ENCODE measurements at places on chromosomes 11 and 22.

DNA sequence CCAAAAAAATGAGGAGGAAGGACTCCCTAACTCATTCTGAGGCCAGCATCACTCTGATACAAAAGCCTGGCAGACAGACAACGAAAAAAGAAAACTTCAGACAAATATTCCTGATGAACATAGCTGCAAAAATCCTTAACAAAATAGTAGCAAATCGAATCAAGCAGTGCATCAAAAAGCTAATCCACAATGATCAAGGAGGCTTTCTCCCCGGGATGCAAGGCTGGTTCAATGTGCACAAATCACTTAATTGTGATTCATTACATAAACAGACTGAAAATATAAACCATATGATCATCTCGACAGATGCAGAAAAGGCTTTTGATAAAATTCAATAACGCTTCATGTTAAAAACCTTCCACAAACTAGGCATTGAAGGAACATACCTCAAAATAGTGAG lies 16.4 kb downstream of the MTMR2 start:
- DNase-seq, result no peak

DNA sequence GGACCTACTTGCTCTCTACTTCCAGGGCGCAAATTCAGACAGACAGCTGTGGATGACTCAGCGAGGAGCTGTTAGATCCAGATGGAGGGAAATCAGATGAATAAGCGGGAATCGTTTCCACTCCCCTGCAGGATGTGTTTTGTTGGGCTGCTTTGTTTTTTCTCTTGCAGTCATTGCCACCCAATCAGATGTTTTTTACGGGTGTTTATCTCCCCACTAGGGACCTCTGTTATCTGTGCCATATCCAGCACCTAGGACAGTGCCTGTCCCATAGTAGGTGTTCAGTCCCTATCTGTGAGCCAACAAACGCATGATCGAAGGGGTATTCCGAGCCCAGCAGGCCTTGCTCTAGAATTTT lies 51.1 kb upstream of the PARVG start:
- no peak for DNase-seq

GRCh38 chr11:72243173-72244059 lies 560 bp downstream of the PHOX2A start:
- DNase-seq, result no peak

- no peak for DNase-seq
These were observed 34.5 kb upstream of the RTL6 start for GRCh38 chr22:44532552-44532951.

DNA sequence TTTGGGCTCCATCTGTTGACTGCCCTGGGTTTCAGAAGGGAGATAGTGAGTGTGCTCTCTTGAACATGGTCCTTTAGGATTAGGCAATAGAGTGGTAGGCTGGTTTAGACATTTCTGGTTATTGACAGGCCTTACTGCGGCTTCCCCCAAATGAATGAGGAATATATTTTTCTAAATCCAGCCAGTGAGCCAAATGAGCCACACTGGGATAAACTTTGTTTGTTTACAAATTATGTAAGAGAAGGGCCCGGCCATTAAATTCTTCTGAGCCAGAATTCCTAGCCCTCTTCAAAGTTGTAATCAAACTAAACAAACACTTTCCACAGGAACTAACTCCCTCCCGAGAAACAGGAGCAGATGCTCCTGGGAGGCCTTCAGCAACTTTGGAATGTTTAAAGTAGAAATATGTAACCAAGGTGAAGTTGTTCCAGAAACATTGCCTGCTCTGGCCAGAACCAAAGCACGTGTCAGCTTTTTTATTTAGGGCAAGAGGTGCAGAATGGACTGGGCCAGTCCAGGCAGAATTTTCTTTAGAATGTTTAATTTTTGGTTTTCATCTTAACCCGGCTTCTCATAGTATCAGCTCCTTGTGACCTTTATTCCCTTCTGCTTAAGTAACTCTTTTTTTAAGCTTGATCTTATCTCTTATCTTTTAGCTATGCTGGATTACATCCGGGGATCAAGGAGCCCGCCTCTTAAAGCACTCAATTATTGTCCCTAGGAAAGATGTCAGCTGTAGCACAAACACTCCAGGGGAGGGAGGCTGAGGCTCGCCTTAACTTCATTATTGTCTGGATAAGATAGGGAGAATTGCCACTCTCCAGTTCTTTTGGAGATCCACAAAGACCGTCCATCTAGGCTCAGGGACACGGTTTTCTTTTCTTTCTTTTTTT lies 28.7 kb downstream of the ZNRF3 start:
- no peak for DNase-seq

DNA sequence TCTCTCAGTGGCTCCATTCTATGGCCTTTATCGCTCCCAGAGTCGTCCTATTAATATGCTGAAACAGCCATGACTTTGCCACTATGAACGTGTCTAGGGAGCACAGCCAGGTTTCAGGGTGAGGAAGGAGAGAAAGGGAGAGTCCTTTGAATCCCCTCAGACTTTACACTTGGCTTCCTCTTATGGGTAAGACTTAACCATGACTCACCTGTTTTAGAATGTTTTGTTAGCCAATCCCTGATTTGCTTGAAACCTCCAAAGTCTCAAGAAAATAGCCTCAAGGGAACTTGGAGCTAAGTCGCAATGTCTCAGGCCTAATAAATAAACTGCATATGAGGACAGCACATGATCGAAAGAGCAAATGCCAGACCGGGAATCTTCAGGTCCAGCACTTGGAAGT lies 131.2 kb upstream of the RCN1 start:
- DNase-seq, result no peak

DNA sequence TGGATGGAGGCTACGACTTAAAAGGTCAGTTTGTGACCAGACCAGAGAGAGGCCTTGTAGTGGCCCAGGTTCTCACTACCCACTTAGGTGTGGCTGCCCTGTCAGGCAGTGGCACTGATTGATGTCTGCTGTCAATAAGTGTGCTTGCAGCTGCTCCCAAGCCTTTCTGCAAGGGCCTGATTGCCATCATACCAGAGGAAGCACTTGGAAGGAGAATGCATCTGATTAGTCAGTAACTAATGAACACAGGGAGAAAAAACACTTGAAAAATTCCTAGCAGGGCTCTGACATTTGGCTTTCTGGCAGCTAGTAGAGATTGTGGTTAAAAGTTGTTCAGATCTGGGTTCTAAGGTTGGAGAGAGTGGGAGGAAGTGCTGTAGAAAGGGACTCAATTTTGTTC lies 107.5 kb downstream of the NAV2 start:
- DNase-seq, result no peak

DNA sequence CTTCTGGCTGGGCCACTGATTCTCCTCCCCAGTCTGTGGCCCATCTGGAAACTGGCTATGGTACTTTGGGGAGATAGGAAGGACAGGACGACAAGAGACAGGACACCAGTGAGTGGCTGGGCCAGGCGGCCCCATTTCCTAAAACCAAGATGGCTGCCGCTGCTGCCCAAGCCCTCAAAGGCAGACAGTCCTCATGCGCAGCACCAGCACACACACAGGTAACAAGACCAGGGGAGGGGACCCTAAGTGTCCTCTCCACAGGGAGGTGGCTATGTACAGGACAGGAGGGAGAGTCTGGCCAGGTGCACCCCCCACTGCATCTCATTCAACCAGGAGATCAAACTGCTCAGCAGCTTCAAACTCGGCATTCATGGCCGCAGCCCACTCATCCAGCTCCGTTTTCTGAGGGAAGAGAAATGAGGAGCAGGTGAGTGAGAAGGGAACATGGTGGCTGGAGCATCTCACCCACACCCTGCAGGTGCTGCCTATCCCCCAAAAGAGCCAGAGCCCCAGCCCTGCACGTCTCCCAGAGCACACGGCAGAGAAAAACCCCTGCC lies 5.0 kb downstream of the CDCA5 start:
- DNase-seq, result no peak

- DNase-seq, result peak; percentile 16
These were observed 23.1 kb upstream of the MICAL2 start for GRCh38 chr11:12087075-12088004.

DNA sequence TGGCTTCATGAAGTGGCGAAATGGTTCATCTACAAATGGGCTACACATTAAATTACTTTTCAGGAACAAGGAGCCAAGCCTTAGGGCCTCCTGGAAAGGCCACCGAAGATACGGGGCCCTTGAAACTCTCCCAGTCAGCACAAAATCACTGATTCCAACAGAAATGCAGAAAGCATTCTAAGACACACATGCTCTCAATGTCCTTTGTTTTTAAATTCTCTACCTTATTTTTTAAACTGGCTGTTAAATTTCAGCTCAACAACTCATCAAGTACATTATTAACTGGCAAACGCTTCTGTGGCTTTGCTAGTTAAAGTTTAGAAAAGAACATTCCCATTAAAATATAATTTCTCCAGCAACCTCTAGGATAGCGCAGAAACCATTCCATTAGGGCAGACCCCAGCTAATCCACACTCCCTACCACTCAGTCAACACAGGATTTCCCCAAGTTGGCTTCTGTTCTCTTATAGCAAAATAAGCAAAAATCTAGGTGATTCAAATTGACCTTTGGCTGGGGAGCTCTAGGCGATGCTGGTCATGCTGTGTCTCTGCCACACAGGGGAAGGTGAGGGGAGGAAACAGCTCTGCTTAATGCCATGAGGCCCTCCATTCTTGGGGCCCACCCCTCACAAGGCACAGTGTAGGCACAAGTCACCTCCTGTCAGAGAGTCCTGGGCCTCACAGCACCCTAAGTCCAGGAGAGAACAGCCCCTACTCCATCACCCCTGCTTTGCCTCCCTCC lies 47.1 kb downstream of the PLEKHA7 start:
- no peak for DNase-seq

DNA sequence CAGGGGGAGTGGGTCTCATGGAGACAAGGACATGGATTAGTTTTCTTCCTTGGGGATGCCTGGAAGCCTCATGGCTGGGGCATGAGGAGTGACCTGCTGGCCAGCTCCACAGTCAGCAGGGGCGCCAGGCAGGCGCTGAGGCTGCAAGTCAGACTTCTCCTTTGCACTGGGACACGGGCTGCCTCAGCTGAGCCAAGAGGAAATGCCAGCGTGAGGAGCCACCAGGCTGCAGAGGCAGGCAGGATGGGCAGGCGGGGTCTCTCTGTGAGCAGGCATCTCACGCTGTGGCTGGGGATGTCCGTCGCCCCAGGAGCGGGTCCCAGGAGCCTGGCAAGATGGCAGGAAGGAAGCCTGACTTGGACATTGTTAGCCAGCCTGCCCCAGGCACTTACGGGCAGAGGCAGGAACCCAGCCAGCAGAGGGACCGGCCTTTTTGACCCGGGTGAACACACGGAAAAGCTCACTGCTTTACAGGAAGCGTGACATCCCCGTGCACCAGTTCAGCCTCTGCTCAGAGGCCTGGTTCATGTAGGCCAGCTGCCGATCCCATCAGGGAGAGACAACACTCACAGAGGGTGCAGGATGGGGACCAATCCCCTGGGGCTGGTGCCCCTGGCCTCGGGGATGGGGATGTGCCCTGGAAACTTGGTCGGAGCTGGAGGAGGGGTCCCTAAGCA lies 10.2 kb downstream of the GNB1L start:
- peak; percentile 7 for DNase-seq

DNA sequence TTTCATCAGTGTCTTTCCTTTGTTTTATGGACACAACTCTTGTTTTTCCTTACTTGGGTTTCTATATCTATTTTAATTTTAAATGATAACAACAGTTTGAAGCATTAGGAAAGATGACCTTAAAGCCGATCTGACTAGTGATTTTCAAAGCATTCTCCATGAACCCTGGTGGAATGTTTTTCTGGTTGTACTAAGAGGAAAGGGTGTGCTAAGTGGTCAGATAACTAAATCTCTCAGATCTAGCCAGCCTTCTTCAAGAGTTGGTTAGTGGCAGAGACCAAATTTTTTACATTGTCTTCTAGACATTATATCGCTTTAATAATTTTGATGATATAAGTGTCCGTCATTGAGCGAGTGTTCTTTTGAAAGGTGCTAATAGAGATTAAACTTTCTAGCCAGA lies 134.4 kb downstream of the METTL15 start:
- DNase-seq, result no peak

DNA sequence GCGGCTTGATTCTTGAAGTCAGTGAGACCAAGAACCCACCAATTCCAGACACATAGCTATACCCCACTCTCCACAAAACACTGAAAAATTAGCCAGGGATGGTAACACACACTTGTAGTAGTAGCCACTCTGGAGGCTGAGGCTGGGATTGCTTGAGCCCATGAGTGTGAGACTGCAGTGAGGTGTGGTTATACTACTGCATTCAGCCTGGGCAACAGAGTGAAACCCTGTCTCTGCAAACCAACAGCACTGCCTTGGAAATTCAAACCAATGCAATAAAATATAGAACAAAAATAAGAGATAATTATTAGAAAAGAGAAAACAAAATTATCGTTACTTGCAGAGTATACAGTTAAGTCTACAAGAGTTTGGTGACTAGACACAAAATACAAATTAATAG lies 20.2 kb upstream of the PRDM10 start:
- no peak for DNase-seq

GRCh38 chr11:64053699-64054098 lies 18.0 kb downstream of the FLRT1 start:
- no peak for DNase-seq

GRCh38 chr11:1317432-1317831 lies 8.0 kb upstream of the TOLLIP start:
- DNase-seq, result no peak

DNA sequence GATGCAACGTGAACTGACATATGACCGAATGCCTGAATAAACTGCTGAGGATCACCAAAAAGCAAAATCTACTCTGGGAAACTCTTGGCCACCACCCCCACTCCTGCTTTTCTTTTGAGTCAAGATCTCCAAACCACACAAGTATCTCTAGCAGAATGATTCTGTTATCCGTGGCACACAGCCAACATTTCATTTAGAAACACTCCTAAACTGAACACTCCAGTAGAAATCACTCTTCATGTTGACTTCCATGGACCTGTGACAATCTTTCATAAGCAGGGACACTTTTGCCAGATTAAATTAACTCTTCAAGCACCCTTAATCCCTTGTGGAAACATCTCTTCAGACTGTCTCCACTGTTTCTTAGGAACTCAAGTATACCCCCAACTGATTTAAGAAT lies 44.4 kb downstream of the VSIG10L2 start:
- DNase-seq, result no peak

GRCh38 chr22:41256254-41257253 lies 15.8 kb upstream of the CHADL start:
- DNase-seq, result no peak

DNA sequence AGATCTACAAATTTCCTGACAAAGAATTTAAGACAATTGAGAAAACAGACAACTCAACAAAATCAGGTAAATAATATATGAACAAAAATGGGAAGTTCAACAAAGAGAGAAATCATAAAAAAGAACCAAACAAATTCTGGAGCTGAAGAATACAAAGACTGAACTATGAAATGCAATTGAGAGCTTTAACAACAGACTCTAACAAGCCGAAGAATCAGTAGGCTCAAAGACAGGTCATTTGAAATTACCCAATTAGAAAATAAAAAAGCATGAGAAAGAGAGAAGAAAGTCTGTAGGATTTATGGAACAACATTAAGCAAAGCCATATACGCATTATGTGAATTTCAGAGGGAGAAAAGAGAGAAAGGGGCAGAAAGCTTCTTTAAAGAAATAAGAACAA lies 72.8 kb downstream of the TBC1D22A start:
- no peak for DNase-seq

- DNase-seq, result no peak
These were observed 24.5 kb upstream of the RNASEH2C start for GRCh38 chr11:65745049-65745448.
